Fibroblast of lung (primary cell): ENCODE measurements at places on chromosomes 5 and 9.

GRCh38 chr9:87445646-87446045 lies 52.0 kb upstream of the DAPK1 start:
- DNase-seq = peak; percentile 19

DNA sequence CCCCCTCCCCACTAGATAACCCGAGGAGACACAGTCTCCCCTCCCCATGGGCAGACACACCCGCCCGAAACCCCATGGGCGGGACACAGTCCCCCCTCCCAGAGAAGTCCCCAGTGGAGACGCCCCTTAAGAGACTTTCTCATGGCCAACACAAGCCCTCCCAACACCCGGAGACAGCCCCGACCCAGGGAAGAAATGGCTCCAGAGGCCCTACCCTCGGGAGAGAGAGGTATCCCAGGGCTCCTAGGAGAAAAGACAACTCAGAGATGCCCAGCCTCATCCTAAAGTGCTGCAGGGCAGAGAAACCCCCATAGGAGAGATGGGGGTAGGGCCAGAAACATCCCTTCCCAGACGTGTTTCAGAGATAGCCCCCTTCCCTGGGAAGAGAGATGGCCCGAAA lies 27.4 kb downstream of the PCDH1 start:
- DNase-seq = no peak

- no peak for DNase-seq
These were observed 121.7 kb upstream of the FAM120A start for GRCh38 chr9:93329629-93330280.

- peak; percentile 7 for DNase-seq
These were observed 2.1 kb downstream of the SAXO1 start for GRCh38 chr9:19030899-19031298.

- no peak for DNase-seq
These were observed 74.6 kb upstream of the HSPA9 start for GRCh38 chr5:138649775-138650174.
